GM12878 (cell line): ENCODE measurements at places on chromosomes 6 and 20.

- DNase-seq: no peak
These were observed 65.8 kb downstream of the EPB41L2 start for GRCh38 chr6:130997061-130997753.

DNA sequence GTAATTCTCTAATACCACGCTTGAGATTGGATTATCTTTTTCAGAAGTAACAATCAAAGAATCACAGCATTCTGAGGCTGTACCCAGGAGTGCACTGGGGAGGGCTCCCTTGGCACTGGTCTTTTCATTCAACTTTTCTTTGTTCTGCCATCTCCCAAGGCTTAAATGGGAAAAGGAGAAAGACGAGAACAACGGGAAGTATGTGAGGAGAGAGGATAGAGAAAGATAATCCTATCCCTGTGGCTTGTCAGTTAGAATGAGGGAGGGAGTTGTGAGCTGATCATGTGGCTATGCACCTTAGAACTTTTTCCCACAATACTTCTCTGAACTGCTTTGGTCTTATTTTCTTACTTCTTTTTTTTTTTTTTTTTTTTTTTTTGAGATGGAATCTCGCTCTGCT lies 83.1 kb downstream of the CAP2 start:
- DNase-seq: no peak

GRCh38 chr20:11366660-11367059 lies 551.0 kb upstream of the BTBD3 start:
- DNase-seq: no peak

DNA sequence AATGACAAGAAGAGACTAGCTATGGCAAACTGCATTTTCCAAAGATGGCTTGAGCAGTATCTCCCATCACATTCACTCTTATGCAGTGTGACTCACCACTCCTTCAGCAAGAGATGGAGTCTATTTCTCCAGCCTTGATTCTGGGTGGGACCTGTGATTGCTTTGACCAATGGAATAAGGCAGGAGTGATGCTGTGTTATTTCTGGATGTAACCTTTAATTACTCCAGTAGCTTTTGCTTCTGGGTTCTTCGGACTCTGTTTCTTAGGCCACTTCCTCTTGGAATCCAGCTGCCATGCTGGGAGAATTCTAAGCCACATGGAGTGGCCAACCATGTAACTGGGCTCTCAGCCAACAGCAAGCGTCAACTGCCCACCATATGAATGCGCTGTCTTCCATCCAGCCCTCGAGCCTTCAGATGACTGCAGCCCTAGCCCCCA lies 50.7 kb downstream of the TGM2 start:
- DNase-seq: no peak

DNA sequence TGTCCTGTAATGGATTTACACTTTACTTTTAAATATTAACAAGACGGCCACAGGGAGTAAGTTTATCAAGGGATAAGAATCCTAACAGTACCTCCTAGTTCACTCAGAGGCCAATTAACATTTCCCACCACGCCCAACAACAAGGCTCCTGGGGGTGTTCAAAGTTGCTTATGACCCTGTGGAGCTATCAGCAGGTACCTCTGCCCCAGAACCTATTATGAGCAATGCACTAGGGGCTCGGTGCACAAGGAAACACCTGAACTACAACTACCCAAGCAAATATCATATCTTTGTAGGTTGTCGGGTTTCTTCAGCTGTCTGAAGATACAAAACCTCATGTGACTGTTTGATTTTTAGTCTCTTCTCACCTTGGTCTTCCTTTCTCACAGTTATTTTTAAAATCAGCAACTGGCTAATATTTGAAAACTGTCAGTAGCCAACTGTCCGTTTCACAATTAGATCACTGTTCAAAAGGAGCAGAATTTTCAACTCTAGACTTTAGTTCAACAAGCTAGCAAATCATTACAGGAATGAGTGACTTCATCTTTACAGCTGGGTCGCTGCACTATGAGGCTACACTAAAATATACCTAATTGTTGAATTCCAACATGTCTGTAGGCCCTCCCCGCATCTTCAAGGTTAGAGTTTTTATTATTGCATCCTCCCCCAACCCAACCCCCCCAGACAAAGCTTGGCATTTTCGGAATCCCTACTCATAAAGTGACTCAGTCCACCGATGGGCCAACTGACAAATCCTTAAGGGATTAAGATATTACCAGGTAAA lies 38.1 kb downstream of the B4GALT5 start:
- peak; percentile 86 for DNase-seq
